ENCODE measurements at places on chromosomes 16 and 17.

- no peak for DNase-seq
Observed at GRCh38 chr16:47660540-47660939, 199.4 kb downstream of the PHKB start.

GRCh38 chr17:44688675-44689476 lies 700 bp downstream of the CCDC43 start:
- peak; percentile 47 for DNase-seq

DNA sequence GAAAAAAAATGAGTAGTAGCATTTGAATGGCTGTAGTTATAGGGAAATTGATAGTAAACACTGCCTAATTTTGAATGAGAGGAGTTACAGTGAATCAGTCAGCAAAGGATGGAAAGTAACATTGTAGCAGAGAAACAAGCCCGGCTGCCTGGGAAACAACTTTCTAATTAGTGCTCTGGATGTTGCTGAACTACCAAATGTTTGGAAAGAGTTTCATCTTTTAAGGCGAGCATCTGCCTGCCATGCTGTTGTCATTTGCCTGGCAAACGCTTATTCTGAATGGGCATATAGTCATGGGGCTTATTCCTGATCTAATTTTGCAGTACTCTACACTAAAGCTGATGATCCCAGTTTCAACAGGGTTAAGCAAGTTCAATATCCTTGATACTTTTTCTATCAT lies 138.6 kb downstream of the CDH11 start:
- no peak for DNase-seq

- DNase-seq = peak; percentile 74
Observed at GRCh38 chr17:59859444-59860025, 33.2 kb downstream of the TUBD1 start.

GRCh38 chr17:64400642-64401041 lies 10.0 kb upstream of the PECAM1 start:
- DNase-seq = no peak

GRCh38 chr16:73046202-73046848 lies 1.6 kb downstream of the ZFHX3 start:
- DNase-seq = peak; percentile 27

GRCh38 chr17:44546671-44547606 lies 10.3 kb upstream of the FZD2 start:
- DNase-seq = peak; percentile 81

- no peak for DNase-seq
Observed at GRCh38 chr17:66126231-66126630, 65.7 kb downstream of the CEP112 start.

DNA sequence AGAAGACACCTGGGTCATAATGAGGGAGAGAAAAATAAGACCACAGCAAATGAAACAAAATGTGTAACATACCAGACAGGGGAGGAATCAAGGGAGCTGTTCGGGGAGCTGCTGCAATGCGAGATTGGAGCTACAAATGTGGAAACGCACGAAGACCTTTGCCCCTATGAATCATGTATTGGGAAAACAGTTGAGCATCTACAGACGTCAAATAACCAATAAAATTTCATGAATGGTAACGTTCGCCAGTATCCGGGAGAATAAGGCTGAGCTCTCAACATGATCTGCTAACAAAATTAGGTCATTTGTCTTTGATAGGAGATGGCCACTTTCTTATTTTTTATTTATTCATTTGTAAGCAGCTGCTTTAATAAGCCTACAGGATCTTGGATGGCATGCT lies 486.2 kb upstream of the RBFOX1 start:
- DNase-seq = no peak

- DNase-seq = no peak
Observed at GRCh38 chr16:31243734-31244670, 15.8 kb upstream of the ITGAM start.

DNA sequence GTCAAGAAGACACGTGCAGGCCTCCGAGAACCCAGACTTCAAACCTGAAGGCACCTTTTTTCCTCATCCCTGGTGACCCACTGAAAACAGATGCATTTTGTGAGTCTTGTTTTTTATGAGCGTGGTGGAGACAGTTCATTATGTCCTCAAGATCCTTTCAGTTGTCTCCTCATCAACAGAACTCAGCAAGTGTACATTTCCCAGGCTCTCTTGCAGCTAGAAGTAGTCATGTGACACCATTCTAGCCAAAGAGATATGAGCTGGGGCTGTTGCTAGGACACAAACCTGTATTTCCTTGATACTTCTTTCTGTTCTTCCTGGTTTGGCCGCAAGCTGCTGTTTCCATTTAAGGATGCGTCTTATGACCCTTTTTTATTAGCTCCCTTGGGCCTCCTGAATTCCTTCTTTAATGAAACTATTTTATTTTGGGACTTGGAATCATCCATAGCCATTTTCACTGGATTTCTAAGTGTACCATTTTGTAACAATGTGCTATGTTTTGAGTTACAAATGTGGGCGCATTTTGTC lies 135.7 kb upstream of the FOXF1 start:
- peak; percentile 50 for DNase-seq

DNA sequence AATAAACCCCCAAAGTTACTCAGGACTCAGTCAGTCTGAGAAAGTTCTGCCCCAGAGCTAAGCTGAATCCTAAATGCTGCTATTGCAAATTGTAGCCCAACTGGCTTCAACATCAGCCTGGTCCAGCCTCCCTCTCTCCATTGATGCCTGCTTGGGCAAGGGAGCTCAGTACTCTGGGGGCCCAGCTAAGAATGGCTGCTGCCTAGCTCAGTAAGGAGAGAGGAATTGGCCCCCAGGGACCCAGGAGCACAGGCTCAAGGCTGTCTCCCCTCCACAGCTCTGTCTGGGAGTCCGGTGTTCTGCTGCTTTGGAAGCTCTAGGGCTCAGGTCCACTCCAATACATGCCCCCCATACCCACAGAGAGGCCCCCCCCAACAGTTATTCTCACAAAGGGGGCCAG lies 1.6 kb downstream of the UNC119 start:
- no peak for DNase-seq

DNA sequence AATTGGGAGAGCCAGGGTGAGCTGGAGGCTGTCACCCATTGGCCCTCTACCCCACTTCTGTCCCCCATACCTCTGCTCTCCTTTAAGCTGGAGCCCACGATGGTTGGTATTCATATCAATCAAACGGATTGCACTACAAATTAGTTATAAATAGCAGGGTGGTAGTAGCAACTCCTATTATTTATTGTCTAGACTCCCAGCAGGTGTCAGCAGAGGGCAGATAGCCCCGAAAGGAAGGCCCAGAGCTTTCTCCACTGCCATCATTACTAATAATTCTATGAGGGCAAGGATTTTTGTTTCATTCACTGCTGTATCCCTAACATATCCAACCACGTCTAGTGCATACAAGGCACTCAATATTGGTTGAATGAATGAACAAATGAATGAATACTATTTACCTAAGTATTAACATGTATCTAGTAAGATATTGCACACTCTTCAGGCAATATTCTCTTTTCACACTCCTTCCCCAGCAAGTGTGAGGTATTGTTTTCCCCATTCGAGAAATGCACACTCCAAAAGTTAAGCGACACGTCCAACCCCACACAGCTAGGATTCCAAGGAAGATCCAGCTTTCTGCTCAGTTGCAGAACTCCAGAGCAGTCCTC lies 6.3 kb downstream of the C17orf50 start:
- peak; percentile 65 for DNase-seq

- DNase-seq = no peak
Observed at GRCh38 chr16:86068722-86069121, 169.8 kb downstream of the IRF8 start.

GRCh38 chr16:84477661-84478060 lies 26.8 kb downstream of the MEAK7 start:
- DNase-seq = no peak

GRCh38 chr16:84726669-84727467 lies 27.1 kb downstream of the USP10 start:
- no peak for DNase-seq

DNA sequence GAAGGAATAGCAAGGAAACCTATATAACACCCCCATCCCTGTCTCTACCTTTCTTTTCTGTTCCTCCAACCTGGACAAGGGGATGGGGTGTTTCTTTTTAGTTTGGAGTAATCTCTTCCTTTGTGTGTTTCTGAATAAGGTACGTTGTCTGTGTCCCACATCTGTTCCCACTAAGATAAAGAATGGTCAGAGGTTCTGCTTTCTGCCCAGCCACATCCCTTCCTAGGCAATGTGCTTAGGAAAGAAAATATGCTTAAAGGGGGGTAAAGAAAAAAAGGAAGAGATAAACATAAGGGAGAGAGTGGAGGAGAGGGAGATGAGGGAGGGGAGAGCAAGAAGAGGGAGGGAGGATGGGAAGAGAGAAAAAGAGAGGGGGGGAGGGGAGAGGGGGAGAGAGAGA lies 35.1 kb downstream of the SLC6A2 start:
- no peak for DNase-seq

- peak; percentile 77 for DNase-seq
Observed at GRCh38 chr17:44972953-44973352, 4.8 kb upstream of the C1QL1 start.

DNA sequence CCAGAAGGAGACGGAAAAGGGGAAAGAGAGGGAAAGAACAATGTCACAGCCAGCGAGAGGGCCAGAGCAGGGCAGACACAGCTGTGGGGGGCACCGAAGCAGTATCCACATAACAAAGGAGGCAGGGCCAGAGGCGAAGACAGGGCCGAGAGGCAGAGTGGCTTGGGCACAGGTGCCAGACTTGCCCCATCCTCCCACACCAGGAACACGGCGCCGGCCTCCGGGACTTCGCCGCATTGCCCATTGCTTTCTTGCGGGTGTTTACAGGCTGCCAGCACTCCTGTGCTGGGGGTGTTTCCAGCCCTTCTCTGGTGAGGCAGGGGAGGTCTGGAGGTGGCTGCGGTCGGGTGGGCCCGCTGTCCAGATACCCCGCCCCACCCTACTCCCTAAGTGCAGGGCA lies 78.0 kb downstream of the ENGASE start:
- no peak for DNase-seq
